DMS79 (cell line): ENCODE measurements at places on chromosomes 5 and 9.

GRCh38 chr5:143979044-143979690 is 167.2 kb downstream of the HMHB1 start:
- no peak for DNase-seq

DNA sequence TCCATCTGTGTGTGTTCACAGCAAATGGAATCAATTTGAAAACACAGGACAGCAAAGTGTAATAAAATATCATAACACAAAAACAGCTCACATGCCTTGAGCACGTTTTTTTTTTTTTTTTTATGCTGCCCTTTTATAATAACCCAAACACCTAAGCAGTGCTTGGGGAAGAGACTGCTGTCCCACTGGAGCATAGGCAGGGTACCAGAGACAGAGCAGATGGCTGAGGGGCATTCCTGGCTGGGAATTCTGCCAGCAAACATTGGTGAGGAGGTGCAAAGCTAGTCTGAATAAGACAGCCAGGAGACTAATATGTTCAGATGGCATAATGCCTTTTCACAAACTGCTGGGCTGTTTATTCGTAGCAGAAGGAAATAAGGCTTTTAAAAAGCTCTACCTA is 58.1 kb upstream of the SV2C start:
- no peak for DNase-seq

- no peak for DNase-seq
Observed at GRCh38 chr9:137110147-137110910, 4.2 kb downstream of the DPP7 start.

GRCh38 chr5:34490506-34491250 is 165.4 kb upstream of the RAI14 start:
- peak; percentile 78 for DNase-seq

DNA sequence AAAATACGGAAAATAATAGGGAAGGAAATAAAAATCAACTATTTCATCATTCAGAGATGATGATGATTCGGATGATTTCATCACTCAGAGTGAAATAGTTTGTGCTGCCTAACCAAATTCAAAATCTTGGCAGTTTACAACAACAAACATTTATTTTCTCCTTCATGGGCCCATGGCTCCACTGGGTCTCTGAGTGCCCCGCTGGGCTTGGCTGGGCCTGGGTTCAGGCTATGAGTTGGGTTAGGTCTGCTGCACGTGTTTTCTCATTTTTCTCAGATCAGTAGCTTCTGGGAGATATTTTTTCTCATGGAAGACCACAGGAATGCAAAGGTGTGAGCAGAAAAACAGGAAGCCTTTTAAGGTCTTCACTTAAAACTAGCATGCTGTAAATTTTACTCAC is 24.0 kb upstream of the F2RL1 start:
- DNase-seq: no peak

- DNase-seq: peak; percentile 50
Observed at GRCh38 chr9:132193227-132194124, 31.6 kb downstream of the NTNG2 start.

DNA sequence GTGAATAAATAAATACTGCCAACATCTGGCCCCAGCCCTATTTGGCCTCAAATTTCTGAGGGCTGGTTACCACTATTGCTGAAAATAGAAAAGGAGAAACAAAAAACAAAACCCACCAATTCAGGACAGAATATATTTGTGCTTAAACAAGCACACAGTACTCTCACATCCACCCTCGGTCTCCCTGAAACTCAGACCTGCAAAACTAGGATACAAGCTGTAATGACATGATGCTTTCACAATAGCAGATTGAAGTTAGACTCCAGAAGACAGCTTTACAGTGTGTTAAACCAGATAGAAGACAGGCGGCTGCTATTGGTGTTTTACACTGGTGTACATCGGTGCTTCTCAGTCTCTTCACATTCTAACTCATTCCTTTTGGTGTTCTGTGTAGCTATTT is 214.9 kb upstream of the DMRT1 start:
- no peak for DNase-seq

GRCh38 chr5:169801324-169801777 is 164.3 kb downstream of the DOCK2 start:
- DNase-seq: no peak

GRCh38 chr5:85049020-85049419 is 664.3 kb upstream of the EDIL3 start:
- no peak for DNase-seq

DNA sequence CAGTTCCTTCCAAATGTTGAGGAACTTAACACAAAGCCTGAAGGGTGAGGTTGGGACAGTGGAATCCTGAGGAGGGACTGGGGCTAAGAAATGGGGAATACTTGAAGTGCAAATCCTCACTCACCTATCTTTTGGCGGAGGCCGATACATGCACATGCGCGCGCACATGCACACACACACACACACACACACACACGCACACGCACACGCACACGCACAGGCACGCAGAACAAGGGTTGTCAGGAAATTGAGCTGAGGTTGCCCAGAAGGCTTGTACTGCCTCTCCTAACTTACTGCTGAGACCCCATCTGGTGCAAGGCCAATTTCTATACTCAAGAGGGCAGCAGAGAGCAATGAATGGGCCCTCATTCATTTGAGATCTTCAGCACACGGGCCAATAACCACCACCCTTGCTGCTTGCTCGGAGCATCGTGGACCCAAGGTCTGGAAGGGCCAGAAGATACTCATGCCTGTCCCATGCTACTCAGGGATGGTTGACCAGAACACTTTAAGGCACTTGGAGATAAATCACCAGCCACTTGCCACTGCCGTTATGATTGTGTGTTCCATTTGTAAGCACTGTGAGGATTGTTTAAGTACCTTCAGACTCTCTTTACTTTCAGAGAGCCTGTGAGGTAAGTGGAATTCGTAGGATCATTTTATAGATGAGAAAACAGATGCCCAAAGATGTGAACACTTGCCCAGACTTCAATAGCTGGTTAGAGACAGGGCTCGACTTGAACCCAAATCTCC is 21.5 kb downstream of the BTF3 start:
- DNase-seq: peak; percentile 49

- no peak for DNase-seq
Observed at GRCh38 chr5:89095341-89095740, 212.4 kb upstream of the MEF2C start.

DNA sequence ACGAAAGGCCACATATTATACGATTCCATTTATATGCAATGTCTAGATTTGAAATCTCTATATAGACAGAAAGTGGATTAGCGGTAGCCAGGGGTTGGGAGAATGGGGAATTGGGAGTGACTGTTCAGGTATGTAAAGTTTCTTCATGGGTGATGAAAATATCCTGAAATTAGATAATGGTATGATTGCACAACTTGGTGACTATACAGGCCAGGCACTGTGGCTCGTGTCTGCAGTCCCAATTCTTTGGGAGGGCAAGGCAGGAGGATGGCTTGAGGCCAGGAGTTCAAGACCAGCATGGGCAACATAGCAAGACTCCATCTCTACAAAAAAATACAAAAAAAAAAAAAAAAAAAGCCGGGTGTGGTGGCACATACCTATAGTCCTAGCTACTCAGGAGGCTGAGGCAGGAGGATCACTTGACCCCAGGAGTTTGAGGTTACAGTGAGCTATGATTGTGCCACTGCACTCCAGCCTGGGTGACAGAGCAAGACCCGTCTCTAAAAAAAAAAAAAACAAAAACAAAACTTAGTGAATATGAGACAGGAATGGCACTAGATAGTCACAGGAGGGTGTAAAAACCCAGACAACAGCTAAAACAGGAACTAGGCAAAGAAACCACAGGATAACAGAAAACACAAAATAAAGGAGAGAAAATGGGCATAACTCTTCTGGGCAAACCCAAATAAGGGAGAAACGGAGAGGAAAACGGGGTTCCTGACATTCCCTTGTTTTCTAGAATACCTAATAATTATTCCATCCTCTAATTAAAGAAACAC is 72.1 kb upstream of the ZNF618 start:
- DNase-seq: no peak

DNA sequence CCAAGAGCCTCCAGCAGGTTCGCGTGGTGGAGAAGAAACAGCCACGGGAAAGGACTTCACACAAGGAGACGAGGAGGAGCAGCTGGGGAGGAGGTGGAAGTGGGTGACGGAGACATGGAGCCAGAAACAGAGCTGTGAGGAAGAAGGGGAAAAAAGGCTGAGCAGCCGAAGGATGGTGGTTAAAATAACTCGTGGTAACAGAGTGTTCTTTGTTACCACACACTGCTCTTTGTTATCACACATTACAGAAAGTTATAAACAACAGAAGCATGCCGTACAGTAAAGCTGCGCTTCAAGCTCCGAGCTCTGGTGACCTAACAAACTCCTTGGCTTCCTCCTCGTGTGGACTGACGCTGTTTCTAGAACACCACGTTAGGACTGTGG is 215.4 kb downstream of the GLIS3 start:
- DNase-seq: no peak

GRCh38 chr5:88108490-88109279 is 160.0 kb downstream of the TMEM161B start:
- no peak for DNase-seq

GRCh38 chr9:8157683-8158324 is 358.2 kb upstream of the DMAC1 start:
- no peak for DNase-seq

DNA sequence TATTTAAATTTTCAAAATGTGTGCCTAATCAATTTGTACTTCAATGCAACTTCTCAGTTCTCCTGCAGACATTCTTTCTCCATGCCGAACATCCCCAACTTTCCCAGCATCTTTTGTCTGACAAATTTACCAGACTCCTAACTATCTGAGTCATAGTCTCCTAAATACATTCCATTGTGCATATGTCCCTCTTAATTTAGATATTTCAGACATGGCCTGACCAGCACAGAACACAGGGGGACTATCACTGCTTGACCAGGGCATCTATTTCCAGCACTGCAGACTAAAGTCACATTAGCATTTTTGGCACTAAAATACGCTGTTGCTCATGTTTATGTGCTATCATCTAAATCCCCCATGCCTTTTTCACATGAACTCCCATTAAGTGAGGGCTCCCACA is 71.9 kb downstream of the ITGA1 start:
- no peak for DNase-seq

DNA sequence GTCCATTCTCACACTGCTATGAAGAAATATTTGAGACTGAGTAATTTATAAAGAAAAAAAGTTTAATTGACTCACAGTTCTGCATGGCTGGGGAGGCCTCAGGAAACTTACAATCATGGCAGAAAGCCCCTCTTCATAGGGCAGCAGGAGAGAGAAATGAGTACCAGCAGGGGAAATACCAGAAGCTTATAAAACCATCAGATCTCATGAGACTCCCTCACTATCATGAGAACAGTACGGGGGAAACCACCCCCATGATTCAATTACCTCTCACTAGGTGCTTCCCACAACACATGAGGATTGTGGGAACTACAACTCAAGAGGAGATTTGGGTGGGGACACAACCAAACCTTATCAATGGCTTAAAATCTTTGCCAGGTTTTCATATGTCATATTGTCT is 20.3 kb upstream of the TENT4A start:
- DNase-seq: no peak

DNA sequence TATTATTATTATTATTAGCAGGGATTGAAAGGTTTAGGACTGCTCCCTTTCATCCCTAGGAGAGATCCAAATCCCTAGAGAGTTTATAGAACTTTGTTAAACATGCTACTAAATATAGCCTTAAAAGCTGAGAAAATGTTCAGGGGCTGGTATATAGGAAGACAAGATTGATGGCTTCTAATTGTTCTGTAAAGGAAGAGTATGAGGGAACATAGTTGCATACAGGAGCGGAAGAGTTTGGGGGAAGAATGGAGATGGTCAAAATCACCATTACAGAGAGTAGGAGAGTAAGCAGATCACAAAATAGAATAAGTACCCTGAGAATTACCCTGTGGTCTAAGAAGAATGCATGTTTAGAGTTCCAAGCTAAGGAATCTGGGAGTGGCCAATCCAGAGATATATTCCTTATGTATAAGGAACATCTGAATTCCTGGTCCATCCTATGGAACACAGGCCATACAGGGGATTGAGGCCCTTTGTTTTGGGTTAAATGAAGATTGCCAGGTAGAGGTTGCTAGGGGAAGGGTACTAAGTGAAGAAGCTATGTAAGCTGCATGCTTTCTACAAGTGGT is 158.0 kb upstream of the APC start:
- DNase-seq: no peak

GRCh38 chr9:107856633-107857032 is 367.1 kb upstream of the KLF4 start:
- DNase-seq: no peak

- DNase-seq: no peak
Observed at GRCh38 chr5:96292582-96293247, 140.3 kb downstream of the PCSK1 start.

DNA sequence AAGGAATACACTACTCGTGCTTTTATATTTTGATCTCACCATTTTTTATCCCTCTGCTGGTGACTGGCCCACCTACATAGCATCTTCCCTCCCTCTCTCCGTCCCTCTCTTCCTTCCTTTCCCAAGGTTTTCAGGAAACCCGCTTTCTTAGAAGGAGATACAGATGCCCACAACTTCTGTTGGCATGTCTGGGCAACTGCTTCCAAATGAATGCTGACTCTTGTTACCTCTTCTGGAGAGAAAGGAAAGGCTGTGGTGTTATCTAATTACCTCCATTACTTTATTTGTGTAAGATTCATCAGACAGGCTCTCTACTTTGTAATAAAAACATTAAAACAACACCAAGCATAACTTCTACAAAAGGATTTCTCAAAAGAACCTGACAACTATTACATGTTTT is 20.2 kb downstream of the FANCC start:
- no peak for DNase-seq

DNA sequence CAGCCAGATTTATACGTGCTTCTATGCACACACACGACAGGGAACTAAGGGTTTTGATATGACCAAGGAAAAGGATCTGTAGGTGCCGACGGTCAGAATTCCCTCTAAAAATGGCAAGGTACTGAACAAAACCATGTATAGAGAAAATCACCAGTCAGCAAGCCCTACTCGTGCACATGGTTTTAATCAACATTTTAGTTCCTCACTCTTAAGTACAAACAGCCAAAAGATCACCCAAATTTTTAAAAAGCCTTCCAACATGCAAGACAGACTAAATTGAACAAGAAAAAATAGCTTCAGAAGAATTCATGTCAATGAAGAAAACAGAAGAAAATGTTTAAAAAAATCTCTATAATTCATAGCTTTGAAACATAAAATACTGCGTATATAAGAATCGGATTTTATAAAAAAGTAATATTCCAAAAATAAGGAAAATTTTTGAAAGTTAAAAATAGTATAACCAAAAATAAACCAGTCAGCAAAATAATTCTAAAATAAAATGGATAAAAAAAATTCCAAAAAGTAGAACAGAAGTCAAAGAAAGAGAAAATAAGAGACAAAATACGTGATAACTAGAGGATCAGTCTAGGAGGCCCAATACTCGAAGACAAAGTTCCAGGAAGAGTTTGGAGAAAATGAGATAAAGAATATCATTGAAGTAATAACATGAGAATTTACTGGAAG is 43.0 kb upstream of the KCNV2 start:
- no peak for DNase-seq

GRCh38 chr5:156914371-156914737 is 48.7 kb downstream of the TIMD4 start:
- no peak for DNase-seq

GRCh38 chr5:95261437-95262175 is 23.3 kb downstream of the MCTP1 start:
- no peak for DNase-seq
